ENCODE measurements at places on chromosomes 4 and X. TPM values are rescaled to one million over a fixed set of nuclear protein-coding genes. Genes with fewer than 3 reads are reported as not detected.

Gene TRPC5OS
- total RNA-seq: not detected

Gene SPINK2
- not detected for total RNA-seq

Gene CT45A10
- not detected for total RNA-seq

- no peak for DNase-seq
Measured at GRCh38 chr4:23769406-23769805, 120.4 kb downstream of the PPARGC1A start.

GRCh38 chr4:54499308-54500074, 158.3 kb upstream of the KIT start:
- DNase-seq: no peak

- DNase-seq: no peak
Measured at GRCh38 chr4:79201971-79202370, 123.9 kb downstream of the NAA11 start.

DNA sequence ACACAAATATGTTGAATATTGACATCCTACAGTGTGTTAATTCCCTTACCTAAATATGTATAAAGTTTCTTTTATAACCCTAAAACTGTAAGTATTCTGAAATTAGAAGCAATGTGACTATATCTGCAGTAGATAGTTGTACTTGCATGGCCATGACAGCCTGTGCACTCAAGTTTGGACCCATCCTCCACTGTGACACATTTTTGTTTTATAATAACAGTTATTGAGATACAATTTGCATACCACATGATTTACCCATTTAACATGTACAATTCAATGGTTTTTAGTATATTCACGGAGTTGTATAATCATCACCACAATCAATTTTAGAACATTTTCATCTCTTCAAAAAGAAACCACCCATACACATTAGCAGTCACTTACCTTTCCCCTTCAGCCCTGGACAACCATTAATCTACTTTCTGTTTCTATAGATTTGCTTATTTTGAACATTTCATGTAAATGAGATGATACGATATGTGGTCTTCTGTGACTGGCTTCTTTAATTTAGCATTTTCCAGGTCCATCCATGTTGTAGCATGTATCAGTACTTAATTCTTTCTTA, 29.6 kb downstream of the HERC3 start:
- DNase-seq: no peak

DNA sequence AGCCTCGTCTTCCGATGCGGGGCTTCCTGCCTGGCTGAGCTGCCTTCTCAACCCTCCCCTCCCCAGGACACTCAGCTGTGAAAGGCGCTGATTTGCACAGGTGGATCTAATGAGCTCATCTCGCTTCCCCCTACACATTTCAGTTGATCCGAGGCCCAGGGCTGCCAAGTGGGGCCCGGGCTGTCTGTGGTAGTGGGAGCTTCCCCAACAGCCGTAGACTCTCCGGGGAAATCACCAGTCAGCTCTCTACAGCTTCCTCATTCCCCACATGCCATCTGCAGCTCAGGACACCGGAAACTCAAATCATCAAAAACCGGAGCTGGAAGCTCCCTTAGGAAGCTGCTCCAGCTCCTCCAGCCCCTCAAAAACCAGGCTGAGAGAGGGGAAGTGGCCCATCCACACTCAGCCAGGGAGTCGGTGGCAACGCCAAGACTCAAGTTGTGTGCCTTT, 56.2 kb downstream of the SMIM20 start:
- DNase-seq: no peak

All from cerebellum (tissue), 4 donors.